Stimulated activated CD4-positive, alpha-beta T cell treated with anti-CD3 and anti-CD28 coated beads, Interleukin-12 subunit alpha, Interleukin-12 subunit beta, amount 100 ng/mL, for 48 hours (primary cell): ENCODE measurements at places on chromosomes 11 and 22.

DNA sequence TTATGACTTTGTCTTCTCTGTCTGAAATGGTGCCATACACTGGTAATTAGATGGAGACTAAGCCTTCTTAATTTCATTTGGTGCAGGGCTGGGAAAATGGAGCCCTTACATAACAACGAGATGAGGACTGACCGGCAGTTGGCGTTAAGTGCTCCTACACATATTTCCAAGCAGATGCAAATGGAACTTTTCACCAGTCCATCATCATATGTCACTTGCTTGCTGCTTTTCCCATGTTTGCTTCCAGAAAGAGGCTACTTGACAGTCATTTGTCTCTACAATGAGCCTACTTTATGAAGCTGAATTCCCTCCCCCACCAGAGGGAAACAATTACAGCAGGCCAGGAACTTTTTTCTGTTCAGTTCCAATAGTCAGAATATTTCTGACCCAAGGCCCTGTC lies 32.6 kb downstream of the SVIP start:
- no peak for DNase-seq

GRCh38 chr11:70738661-70739060 lies 340.3 kb downstream of the CTTN start:
- no peak for DNase-seq

- DNase-seq: no peak
Observed at GRCh38 chr11:61080526-61080925, 21.8 kb upstream of the CD5 start.

- no peak for DNase-seq
Observed at GRCh38 chr11:65295001-65295400, 19.7 kb upstream of the CDC42EP2 start.

DNA sequence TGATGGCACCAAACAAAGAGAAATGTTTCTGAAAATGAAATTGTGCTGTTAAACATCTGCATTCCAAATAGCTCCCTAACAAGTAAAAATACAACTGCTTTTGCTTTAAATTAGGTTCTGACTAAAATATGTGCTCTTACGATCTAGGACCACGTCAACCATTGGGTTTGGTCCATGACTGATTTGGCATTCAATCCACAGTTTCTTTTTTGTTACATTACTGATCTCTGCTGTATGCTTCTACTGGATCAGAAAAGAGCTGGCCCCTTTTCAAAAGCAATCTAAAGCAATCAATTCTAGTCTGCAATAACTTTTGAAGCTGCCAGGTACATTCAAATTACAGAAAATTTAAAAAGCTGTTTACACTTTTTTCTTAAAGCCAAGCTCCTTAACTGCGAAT lies 1047.1 kb upstream of the CCDC90B start:
- no peak for DNase-seq

DNA sequence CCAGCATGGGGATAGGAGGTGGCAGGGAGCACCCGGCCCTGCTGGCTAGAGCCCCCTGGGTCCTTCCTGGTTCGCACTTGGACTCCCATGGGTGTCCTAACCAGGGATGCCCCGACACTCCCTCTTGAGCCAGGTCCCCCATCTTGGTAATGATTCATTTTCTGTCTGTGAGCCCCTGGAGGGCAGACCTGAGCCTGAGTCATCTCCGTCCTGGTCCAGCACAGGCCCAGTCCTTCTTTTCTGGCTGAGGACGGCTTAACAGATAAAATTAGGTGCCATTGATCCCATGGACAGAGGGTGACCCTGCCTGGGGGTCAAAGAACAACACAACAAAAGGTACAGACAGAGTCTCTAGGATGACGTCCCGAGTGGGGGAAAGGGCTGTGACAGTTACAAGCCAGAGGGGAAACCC lies 3.5 kb downstream of the RHOD start:
- no peak for DNase-seq

DNA sequence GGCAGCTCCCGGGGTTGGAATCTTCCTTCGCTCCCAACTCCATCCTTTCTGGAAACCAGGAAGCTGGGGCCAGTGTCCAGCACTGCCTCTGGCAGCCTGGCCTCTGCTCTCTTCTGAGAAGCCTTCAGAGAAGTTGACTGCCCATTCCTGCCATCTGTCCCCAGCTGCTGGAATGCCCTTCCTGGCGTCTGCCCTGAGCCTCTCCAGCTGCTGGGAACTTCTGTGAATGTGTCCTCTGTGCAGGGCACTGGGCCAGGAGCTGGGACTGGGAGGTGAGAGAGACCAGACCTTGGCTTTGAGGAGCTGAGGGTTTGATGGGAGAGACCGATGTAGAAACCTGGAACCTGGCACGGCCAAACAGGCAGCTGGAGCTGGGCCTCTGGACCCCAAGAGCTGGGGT lies 5.9 kb upstream of the SOX10 start:
- DNase-seq: no peak

DNA sequence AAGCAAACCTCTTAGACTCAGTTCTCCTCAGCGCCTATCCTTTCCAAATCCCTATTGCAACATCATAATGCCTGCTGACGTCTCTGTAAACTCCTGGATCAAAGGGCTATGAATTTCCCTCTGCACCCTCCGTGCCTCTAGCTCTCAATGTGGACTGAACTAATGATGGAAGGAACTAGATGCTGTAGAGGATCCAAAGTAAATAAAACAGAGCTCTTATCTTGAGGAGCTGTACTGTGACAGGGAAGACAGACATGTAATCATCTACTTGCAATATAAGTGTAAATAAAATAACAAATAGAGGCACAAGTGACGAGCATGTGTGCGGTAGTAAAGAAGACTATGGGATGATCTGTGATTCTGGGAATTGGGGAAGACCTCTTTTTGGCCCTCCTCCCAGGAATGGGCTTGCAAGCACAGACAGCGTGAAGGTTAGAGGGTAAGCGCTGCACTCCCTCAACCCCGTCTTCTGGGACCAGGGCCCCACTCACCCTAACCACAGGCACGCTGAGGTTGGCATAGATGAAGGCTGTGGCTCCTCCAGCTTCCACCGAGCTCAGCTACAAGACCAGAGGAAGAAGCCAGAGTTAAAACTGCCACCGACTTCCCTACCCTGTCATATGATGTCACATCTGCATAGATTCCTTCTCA lies 42.2 kb downstream of the P4HA3 start:
- no peak for DNase-seq

- DNase-seq: no peak
Observed at GRCh38 chr22:48554893-48555572, 1272.6 kb downstream of the BRD1 start.

DNA sequence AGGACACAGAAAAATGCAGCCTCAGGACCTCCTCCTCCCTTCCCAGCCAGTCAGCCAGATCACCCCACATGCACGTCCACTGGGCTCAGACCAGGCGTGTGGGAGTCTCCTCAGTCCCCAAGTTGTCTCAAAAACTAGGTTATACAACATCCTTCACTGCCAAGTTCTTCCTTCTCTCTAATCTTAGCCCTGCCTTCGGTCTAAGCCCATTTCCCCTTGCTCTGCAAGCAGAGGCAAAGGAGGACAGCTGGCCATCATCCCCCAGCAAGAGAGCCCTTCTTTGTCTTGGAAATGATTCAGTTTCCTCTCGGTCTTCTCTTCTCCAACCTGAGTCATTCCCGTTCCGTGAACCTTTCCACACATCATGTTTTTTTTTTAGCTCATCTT lies 14.0 kb upstream of the NRGN start:
- no peak for DNase-seq

DNA sequence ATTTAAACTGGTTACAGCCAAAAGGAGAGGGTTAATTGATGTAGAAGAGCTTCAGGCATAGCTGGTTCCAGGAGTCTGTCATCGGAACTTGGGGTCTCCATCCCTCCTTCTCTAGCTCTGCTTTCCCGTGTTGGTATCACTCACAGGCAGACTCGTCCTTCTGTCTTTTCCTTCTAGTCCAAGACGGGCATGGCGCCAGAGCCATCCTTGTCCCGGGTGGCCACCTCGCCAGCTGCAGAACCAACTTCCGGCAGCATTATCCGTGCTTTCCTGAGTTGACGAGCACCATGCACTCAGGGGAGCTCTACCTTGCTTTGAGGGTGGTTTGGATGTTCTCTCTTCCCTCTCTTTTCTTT lies 14.7 kb downstream of the LINC01488 start:
- DNase-seq: no peak

DNA sequence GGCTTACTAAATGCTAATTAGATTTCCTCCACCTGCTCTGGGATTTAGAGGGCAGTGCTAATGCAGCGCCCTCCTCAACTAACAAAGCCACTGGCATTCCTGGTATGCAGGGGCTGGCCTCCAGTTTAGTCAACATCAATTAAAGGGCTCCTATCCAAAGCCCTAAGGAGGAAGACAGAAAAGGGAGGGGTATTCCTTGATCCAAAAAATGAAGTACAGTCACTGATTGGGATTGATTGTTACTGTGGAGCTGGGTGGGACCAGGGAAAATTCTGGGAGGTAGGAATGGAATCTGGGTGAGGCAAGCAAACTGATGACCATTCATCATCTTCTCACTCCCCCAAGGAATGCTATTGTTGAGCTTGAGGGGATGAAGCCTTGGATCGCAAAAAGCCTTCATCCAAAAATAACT lies 52.2 kb downstream of the GAB2 start:
- DNase-seq: no peak

DNA sequence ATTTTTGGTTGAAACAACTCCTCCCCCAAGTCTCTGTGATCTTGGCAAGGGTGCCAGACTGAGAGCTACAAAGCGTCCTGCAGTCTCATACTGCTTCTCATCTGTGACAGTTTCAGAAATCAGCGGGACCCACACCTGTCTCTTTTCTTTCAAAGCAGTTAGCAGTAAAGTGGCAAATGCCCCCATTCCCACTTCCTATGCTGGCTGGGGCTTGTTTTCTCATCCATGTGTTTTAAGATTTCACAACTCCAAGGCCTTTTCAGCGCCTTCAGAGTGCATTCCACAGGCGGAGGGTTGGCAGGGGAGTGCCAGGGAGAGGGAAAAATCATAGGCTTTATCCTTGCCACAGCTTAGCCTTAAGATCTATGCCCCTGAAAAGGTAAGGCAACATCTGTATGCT lies 493.5 kb downstream of the OPCML start:
- DNase-seq: no peak

GRCh38 chr11:10451426-10452116 lies 3.5 kb upstream of the AMPD3 start:
- no peak for DNase-seq

DNA sequence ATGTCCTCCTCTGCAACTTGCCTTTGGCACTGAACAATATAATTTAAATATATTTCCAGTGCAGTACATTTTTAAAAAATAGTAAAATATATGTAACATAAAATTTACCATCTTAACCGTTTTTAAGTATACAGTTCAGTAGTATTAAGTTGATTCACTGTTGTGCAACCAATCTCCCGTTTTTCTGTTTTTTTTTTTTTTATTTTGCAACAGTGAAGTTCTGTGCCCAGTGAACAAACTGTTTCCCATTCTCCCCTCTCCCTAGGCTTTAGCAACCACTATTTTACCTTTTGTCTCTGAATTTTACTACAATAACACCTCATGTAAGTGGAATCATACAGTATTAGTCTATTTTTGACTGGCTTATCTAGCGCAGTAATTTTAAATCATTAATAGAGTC lies 13.8 kb downstream of the PRRG4 start:
- DNase-seq: no peak

- no peak for DNase-seq
Observed at GRCh38 chr22:41482319-41482935, 13.5 kb downstream of the ACO2 start.
